Brain microvascular endothelial cell (primary cell): ENCODE measurements at places on chromosomes 7 and 10.

DNA sequence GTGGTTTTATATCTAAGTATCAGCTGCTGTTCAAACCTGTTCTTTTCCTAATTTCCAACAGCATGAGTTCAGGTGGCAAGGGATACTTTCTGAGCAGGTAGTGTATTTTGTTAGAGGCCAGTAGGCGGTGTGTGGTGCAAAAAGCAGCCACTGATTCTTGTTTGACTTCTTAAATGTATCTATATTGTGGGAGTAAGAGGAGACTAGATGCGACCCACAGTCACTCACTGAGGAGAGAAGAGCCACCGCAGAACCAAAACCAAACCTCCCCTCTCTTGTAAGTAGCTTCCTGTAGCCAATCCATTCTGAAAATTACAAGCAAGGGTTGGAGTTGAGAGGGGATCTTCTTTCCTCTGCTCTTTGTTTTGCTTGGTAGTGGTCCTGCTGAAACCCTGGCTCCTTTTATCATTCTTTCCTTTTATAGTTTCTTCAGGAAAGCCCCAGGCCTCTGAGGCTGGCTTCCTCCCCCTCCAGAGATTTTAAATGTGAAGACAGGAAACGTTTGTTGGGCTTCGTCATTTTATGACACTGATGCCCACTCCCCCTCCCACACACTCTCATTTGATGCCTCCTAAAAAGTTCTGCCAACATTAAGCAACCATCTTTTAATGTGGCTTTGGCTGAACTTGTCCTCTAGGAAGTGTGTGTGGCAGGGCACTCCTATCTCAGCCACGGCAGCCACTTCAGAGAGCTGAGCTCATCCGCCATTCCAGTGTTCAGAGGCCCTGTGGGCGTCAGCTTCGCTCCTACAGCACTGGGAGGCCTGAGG lies 566.0 kb downstream of the SUGCT start:
- no peak for DNase-seq

- DNase-seq = no peak
Observed at GRCh38 chr10:48512861-48513260, 92.0 kb downstream of the ARHGAP22 start.

GRCh38 chr10:24981161-24981710 lies 28.8 kb upstream of the PRTFDC1 start:
- no peak for DNase-seq

DNA sequence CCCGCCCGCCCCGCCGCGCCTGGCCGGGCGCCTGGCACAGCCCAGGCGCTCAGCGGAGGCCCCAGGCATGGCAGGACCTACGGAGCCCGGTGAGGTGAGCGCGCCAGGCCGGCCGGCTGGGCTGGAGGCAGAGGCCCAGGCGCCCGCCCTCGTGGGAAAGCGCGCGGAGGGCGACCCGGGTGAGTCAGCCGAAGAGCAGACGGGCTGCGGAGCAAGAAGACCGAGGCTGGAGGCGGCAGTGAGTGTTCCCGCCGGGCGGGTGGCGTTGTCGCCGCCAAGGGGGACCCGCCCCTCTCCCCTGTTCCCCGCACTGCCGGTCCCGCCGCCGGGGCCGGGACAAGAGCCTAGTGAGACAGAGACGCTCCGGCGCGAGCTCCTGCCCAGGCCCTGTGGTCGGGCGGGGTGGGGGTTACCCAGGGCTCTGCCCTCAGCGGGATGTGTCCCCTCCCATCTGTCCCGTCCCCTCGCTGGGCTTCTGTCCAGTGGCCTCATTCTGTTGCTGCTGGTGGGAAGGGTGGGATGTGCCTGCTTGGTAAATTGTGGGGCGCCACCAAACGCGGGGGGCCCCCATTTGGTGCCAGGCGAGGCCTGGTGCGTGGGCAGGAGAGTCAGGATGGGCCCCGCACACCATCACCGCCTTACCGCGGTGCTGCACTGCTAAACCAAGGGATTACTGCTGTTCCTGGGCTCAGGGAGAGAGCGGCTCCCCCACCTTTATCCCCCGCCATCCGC lies 17.0 kb upstream of the NODAL start:
- peak; percentile 71 for DNase-seq

GRCh38 chr7:88132725-88133124 lies 87.1 kb downstream of the SRI start:
- DNase-seq = no peak

DNA sequence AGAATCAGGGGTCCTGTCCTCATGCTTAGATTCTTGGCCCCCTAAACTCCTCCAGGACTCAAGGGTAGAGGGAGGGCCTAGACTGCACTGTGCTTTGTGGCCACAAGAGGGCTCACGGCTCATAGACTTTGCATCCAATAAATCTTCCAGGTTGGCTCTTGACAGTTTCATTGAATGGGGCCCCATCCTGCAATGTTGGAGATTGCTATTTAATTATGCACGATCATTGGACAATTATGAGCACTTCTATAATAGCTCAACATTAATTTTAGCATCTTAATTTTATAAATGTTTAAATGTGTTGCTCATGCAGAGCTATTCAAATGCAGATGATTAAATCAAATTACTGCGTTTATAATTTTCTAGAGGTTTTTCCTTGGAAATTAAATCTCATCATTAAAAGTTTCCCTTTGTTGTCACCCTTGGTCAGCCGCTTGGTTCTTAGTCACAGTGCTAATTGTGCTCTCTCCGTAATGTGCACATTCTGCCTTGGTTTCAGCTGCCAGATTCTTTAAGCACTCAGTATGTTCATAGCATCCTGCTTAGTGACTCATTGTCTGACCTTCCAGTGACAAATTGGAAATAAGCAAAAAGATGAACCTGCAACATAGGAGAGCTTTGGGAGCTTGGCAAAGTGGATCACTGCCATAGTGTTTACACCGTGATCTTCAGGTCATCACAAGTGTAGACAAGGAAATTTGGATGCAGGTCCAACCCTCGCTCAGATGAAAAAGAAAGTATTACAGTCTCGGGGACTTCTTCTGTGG lies 33.4 kb upstream of the PLPP4 start:
- DNase-seq = peak; percentile 65

- DNase-seq = no peak
Observed at GRCh38 chr10:7179536-7179935, 231.3 kb downstream of the SFMBT2 start.

- no peak for DNase-seq
Observed at GRCh38 chr10:132320654-132321469, 11.1 kb upstream of the LRRC27 start.

GRCh38 chr7:140360697-140361229 lies 37.6 kb downstream of the SLC37A3 start:
- DNase-seq = no peak

DNA sequence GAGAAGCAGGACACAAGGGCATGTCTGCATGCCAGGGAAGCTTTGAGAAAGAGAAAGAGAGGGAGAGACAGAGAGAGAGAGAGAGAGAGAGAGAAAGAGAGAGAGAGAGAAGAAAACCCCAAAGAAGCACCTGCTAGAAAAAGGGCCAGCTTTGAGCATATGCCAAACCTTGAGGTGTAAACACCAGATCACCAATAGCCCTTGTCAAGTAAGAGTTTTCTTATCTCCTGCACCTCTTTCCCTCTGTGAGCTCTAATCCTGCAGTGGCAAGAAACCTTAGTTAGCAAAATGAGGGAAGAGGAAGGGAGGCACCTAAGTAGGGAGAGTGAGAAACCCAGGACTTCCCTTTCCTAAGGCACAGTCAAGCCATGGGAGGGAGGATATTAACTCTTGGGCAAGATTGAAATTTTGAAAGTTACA lies 11.3 kb upstream of the TRDMT1 start:
- no peak for DNase-seq

- no peak for DNase-seq
Observed at GRCh38 chr7:50068026-50068425, 25.0 kb downstream of the ZPBP start.

DNA sequence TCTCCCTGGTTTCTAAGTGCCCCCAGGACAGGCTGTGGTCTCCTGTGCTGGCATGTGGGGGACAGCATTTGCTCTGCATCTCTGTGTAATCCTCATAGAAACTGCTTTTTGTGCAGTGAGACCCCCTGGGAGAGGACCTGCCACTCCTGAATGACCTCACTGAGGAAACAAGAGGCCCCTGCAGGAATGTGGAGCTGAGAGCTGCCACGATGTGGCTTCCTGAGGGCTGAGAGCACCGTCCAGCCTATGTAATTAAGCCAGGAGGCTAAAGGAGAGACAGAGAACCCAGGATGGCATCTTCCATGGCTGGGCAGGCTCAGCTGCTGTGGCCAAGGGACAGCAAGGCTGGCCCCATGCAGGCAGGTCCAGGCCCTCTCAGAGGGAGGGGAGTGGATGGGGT lies 32.3 kb upstream of the ADGRA1 start:
- DNase-seq = no peak

- no peak for DNase-seq
Observed at GRCh38 chr10:108427146-108427545, 1262.6 kb upstream of the SORCS1 start.

GRCh38 chr7:20831451-20831850 lies 44.8 kb upstream of the SP8 start:
- DNase-seq = no peak

DNA sequence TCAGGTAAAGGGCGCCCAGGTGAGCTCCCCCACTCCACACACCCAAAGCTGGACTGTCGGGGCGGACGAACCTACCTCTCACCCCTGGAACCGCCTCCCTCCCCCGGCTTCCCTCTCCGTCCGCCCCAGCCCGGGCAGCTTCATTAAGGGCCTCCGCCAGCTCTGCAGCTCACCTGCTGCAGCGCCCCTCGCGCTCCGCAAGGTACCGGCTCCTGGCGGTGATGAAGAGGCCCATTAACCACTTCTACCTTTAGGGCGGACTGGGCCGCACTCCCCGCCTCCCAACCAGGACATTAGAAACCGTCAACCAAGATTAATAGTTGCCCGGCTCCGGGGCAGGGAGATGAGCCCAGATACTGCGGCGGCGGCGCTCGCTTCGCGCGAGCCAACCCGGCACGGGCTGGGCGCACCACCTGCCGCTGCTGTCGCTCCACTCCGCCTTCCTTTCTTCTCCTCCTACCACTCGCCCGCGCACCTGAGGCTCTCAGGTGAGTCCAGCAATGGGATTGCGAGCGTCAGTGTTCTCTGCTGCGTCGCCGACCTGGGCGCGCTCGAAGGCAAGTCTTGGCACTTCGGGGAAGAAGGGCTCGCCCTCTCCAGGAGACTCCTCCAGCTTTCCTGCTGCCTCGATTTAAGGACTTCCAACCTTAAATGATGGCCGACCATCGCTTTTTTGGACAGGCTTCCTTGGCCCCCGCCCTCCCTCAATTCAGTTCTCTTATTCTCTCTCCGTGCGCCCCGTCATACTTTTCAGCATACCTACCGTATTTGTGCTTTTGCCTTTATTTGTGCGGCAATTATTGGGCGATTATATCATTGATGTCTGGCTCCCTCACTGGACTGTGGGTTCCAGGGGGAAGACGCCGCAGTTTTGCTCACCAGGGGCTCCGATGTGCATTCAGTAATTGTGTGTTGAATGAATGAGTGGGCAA lies 13.6 kb upstream of the KAZALD1 start:
- DNase-seq = no peak
